ENCODE measurements at places on chromosomes 4 and X.

DNA sequence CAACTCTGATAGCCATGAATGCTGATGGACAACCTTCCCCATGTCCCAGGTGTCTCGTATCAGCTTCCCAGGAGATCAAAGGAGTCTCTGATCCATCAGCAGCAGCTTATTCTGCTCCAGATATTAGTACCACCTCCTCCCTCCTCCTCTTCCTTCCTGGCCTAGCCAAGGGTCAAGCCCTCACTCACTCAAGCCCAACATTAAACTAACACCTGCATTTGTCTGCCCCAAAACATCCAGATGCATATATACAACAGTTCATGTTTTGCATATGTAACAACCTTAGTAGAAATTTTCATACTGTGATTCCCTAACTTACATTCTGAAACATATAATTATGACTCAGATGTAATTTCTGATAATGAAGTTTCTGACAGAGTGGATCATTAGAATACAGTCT is 29.9 kb downstream of the BCLAF3 start:
- DNase-seq = no peak

- DNase-seq = no peak
Observed at GRCh38 chr4:148056879-148057278, 325.0 kb downstream of the ARHGAP10 start.

GRCh38 chrX:154720067-154720466 is 30.8 kb downstream of the GAB3 start:
- no peak for DNase-seq

DNA sequence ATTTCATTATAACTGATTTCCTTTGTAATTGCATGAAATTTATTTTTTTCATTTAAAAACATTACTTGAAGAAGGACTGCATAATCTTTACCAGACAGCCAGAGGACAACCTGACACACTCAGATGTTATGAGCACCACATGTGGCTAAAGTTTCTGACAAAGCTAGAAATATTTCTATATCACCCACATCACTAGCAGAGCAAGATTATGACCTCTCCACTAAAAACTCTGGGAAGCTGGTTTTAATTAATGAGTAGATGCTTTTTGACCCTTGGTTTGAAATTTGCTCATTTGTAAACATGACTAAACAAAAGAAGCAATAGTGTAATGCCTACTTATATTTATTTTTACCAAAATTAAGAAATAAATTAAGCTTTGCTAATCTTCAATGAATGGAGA is 661.5 kb upstream of the EPHA5 start:
- DNase-seq = no peak

DNA sequence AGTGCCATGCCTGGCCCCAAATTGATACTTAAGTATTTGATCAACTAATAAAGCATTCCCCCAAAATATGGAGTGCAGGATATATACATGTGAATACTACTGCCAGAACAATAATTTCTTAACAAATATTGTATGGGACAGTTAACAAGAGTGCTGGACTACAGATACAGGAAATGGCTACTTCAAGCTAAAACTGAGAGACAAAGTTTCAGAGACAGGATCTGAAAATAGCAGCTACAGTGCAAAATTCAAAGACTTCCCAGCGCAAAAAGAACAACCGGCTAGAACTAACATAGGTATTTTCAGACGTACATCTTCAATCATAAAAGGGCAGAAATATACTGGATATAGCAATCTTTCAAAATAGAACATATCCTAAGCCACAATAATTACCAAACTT is 6.3 kb downstream of the ATRX start:
- no peak for DNase-seq

DNA sequence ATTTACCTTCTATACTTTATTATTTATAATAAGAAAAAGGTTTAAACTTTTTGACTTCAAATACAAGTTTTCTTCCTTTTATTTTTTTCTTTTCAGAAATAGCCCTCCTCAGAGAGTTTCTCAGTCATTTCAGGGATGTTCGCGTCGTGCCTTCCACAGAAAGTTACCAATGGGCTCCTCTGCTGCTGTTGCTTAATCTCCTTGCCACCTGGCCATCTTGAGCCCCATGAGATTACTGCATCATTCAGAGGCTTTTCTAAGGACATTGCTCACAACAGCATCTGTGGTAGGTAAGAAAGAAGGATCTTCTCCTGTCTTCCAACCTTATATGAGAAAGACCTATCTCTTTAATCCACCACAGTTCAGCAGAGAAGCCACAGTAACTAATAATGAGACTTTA is 1361.9 kb upstream of the ADGRL3 start:
- no peak for DNase-seq

- no peak for DNase-seq
Observed at GRCh38 chr4:4655901-4656300, 114.1 kb upstream of the STX18 start.

- no peak for DNase-seq
Observed at GRCh38 chr4:99754756-99755155, 61.9 kb upstream of the DAPP1 start.

DNA sequence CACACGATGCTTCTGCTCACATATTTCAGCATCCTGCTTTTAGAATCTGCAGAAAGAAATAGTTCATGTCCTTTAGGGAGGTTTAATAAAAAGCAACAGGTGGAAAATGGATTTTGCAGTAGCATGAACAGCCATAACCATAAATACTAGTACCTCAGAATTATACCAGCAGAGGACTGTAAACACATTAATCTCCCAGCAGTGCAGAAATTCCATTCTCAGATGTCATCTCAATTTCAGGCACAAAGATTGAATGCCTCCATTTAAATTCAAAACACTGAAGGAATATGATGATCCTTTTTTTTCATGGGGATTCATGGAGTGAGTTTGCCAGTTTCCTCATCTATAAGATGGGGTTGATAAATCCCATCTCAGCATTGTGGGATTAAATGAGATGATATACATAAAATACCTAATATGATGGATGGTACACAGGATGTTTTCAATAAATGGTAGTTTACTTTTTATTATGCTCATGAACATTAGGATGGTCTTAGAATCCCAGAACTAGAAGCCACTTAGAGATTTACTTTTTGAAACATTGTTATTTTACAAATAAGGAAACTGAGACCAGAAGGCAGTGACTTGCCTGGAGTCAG is 566 bp upstream of the LIMCH1 start:
- no peak for DNase-seq

GRCh38 chrX:9267415-9267814 is 197.4 kb upstream of the TBL1X start:
- DNase-seq = no peak

DNA sequence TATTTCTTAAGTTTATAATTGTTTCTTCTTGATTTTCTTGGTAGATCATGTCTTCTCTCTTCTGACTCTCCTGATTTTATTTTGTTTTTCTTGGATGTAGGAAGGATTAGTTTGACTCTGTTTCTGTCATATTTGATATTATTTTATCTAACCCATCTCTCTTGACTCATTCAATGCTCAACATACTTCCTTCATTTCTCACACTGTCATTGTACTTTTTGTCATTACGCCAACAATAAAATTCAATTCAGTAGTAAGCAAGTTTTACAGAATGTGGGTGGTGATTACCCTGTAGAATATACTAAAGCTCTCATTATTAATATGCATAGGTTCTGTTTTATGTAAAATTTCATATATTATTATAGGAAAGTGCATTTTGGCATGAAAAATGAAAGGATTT is 1303.0 kb upstream of the AGA start:
- no peak for DNase-seq

- no peak for DNase-seq
Observed at GRCh38 chrX:40391662-40392061, 189.1 kb upstream of the ATP6AP2 start.

- no peak for DNase-seq
Observed at GRCh38 chr4:147674496-147674895, 9.5 kb downstream of the PRMT9 start.

DNA sequence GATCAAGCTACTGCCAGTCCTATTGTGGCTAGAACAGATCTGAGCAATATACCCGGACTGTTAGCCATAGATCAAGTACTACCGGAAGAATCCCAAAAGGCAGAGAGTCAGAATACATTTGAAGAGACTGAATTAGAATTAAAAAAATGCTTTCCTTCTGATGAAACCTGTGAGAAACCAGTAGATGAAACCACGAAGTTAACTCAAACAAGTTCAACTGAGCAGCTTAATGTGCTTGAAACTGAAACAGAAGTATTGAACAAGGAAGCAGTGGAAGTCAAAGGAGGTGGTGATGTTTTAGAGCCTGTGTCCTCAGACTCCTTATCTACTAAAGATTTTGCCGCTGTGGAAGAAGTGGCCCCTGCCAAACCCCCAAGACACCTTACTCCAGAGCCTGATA is 46.8 kb downstream of the WDR44 start:
- DNase-seq = no peak

DNA sequence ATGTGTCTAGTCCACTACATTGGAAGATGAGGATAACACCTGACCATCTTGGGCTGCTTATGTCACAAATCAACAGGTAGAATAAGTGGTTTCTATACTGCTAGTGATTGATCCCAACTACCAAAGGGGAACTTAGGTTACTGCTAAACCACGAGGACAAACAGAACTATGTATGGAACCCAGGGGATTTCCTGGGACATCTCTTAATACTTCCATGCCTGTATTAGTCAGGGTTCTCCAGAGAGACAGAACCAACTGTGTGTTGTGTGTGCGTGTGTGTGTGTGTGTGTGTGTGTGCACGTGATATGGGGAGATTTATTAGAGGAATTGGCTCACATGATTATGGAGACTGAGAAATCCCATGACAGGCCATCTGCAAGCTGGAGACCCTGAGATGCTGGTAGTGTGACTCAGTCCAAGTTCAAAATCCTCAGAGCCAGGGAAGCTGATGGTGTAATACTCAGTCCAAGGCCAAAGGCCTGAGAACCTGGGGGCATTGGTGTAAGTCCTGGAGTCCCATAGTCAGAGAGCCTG is 16.2 kb upstream of the AFF1 start:
- no peak for DNase-seq

- no peak for DNase-seq
Observed at GRCh38 chr4:39568805-39569204, 41.6 kb upstream of the UGDH start.

DNA sequence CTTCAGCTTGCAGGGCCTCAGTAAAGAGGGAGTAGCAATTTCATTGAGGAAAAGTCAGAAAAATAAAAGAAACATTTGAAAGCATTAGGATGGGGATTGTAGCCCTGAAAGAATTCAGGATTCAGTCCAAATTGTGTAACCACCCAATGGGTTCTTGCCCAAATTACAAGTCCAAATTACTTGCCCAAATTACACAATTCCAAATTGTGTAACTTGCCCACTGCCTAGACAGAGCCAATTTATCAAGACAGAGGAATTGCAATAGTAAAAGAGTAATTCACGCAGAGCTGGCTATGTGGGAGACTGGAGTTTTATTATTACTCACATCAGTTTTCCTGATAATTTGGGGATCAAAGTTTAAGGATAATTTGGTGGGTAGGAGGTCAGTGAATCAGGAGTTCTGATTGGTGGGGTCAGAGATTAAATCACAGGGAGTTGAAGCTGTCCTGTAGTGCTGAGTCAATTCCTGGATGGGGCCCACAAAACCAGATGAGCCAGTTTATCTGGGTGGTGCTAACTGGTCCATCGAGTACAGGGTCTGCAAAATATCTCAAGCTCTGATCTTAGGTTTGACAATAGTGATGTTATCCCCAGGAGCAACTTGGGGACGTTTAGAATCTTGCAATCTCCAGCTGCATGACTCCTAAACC is 18.1 kb upstream of the PAGE5 start:
- DNase-seq = no peak

GRCh38 chrX:108267557-108267956 is 170.7 kb downstream of the COL4A6 start:
- DNase-seq = no peak

GRCh38 chr4:146407669-146408084 is 114.1 kb downstream of the SLC10A7 start:
- DNase-seq = no peak

DNA sequence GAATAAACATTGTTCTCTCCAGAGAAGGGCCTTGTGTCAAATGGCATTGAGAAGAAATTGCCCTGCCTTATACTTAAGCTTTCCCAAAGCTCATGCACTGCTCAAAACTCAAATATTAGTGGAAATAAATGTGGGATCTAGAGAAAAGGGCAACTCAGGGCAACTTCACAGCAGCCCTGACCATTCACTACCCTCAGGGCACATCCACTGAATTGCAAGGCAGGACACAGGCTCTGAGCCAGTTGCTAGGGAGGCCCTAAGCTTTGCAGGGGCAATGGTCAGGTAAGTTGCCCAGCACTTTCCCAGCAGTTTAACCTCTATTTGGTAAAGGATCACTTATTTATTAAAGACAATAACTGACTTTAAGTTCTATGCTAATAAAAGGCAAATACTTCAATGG is 255.3 kb upstream of the TEX13A start:
- no peak for DNase-seq

DNA sequence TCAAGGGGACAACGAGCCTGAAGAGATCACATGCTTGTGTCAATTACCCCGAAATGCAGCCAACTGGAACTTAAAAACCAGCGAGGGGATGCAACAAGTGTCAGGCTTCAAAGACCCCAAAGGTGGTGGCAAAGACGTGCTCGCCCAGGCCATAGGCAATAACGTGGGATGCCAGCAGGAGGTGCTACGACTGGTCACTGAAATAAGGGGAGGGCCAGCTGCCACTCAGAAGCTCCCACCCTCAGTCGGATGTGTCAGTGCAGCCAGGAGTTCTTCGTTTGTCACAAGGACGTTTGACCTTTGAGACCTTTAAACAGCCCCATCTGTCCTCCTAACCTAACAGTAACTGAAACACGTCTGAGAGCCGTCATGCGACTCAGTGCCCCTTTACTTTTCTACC is 556.8 kb upstream of the PCDH10 start:
- DNase-seq = no peak

- no peak for DNase-seq
Observed at GRCh38 chrX:40147126-40147952, 49.6 kb upstream of the BCOR start.

DNA sequence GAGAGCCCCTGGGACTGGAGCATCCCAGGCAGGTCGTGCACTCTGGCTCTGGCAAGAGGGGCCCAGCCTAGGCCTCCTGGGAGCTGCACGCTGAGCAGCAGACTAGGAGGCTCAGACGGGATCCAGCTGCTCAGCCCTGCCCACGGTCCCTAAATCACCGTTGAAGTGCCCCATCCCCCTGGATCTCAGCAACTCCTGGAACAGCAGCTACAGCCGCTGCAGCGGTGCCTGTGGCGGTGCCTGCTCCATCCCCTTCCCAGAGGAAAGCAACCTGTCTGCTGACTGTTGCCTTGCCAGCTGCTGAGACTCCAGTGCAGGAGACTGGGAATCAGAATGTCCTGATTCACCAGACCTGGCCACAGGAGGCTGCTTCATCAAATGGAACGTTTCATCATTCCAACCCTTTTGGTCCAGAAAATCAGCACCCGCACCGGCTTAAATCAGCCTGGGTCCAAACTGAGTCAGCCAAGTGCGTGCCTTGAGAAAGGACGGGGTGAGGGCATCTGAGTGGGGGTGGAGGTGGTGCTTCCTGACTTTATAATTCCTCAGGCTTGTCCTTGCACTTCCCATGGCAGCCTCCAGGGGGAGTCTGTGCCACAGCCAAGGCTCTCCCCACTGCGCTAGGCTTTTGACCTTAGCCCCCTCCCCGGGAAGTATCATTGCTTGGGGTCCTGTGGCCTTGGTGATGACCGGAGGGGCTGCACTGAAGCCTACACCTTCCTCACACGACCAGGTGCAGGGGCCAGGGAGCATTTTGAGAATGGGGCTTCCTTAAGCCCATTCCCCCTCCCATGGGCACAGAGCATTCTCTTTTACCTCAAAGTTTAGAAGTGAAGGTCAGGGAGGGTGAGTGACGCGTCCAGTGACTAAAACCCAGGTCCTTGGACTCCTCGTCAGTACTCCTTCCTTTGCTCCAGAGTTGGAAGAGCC is 6.5 kb downstream of the ZNF185 start:
- DNase-seq = peak; percentile 34

Data from progenitor cell of endocrine pancreas (in vitro differentiated cells).